ENCODE measurements at places on chromosomes 16 and 17.

GRCh38 chr17:64538508-64539130 lies 31.8 kb downstream of the CEP95 start:
- no peak for DNase-seq

GRCh38 chr16:78446486-78446885 lies 347.0 kb downstream of the WWOX start:
- no peak for DNase-seq

- DNase-seq: no peak
Measured at GRCh38 chr17:32519228-32520103, 32.7 kb downstream of the CDK5R1 start.

DNA sequence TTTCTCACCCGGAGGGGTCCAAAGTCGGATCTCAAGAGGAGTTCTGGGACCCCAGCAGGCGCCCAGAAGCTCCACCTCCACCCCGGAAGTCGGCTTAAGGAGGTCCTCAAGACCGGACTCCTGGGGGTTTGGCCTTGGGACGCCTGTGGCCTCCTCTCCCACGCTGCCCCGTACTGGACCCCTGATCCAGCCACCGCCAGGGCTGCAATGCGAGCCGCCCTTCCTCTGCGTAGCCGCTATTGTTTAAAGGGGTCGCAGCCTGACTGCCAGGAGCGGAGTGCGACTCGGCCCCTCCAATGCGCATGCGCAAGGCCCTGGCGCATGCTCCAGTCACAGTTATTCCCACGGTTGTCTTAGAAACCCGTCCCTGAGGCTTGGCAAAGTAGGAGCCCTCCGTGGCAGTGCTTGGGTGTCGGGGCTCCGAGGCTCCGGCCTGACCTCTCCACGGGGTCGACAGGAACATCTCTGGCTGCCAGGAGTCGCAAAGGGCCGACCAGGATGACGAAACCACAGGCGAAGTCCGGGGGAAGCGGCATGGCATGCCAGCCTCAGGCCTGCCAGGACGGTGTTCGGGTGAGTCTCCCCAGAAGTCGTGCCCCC lies 719.0 kb downstream of the KCNJ18 start:
- DNase-seq: no peak

DNA sequence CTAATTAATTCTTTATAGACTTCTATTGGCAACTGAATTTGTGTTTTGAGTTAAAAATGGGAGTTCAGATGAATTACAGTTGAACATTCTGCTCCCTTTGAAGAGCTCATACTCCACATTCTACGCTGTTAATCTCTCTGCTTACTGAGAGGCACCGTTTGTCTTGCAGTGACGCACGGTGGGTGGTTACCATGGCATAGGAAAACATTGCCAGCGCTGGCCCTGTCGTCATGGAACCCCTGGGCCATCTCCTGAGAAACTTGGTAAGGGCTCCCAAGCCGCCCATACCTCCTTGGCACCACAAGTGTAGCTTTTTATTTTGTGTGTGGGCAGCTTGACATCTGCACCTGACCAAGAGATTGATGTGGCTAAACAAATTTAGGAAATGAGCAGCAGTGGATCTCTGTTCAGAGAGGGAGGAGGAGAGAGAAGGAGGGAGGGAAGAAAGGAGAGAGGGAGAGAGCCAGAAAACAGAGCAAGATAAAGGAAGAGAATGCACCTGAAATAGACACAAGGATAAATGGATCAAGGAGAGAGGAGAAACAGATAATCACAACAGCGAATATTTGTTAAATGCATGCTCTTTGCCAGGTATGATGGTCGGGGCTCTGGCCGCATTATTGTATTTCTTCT lies 398.5 kb downstream of the HAPSTR1 start:
- DNase-seq: no peak

GRCh38 chr17:49730078-49730784 lies 22.5 kb upstream of the SLC35B1 start:
- no peak for DNase-seq

DNA sequence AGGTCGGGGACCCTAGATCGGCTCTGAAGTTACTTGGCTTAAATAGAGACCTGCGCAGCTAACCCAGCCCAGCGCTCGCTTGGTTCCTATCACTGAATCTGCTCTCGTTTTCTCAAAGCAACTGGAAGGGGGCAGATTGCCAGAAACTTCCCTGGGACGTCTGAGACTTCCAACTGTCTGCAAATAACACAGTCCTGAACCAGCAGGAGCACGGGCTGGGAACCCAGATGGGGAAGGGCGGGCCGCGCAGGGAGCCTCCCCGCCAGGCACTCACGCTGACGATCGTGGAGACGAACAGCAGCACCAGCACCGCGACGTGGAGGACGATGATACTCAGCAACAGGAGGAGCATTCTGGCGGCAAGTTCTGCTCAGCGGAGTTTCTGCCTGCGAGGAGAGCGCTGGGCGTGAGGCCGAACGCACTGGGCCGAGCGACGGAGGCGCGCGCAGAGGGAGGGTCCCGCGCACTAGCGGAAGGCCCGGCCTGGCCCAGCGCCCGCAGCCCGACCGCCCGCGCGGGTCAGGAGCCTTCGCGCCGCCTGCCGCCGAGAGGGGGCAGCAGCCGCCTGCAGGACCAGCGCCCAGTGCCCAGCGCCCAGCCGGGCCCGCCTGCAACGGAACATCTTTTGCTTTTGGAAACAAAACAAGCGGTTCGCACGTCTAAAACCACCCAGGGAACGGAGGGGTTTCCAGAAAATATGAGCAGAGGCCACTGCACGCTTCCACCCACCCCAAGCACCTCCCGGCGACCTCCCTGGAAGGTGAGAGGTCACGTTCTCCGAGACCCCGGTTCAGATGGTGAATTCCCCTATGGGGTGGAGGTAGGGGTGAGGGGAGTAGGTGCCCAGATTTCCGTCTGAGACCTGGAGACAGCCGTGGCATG lies 4.5 kb downstream of the PMP22 start:
- no peak for DNase-seq

GRCh38 chr17:57210224-57210553 lies 46.1 kb upstream of the MSI2 start:
- no peak for DNase-seq

GRCh38 chr16:4531811-4532210 lies 6.8 kb downstream of the CDIP1 start:
- DNase-seq: no peak

- no peak for DNase-seq
Measured at GRCh38 chr16:48067388-48067787, 88.4 kb downstream of the ABCC12 start.

DNA sequence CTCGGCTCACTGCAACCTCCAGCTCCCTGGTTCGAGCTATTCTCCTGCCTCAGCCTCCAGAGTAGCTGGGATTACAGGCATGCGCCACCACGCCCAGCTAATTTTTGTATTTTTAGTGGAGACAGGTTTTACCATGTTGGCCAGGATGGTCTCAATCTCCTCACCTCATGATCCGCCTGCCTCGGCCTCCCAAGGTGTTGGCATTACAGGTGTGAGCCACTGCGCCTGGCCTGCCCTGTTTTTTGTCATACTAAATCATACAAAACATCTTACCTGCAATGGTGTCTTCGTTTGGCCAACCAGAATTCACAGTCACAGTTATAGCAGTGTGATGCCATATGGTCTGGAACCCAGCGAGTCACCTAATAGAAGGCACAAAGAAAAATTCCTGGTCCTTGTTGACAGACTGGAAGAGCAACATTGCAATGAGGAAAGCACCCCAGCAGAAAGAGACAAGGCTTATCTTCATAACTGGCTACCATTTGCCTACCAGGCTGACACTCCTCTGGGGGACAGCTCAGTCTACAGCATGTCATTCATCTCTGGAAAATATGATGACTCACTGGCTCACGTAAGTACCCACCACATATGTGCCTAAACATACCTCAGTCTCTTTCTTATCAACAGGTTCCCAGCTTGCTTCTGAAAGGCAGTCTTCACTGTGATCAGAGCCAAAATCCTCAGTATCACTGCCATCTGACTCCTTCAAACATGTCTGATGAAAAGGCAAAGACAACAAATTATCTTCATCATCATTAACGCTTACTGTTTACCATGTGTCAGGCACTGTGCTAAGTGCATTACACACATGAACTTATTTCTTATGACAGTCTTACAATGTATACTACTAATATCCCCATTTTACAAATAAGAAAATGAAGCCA lies 4.3 kb upstream of the HSF5 start:
- DNase-seq: no peak

DNA sequence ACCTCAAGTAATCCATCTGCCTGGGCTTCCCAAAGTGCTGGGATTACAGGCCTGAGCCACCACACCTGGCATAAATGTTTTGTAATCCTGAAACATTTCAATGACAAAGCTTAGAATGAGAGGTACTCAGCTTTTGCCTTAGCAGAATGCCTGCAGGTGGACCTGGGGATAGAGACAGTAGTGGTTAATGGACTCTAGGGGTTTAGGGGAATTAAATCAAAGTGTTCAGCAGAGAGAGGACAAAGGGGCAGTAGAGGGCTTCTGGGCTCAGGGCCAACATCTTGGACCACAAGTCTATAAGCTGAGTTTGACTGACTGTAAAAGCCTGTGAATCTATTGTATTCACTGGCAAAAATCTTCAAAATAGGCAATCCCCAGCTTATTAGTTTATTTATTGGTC lies 36.0 kb upstream of the MED13 start:
- no peak for DNase-seq

GRCh38 chr17:16935241-16935663 lies 36.7 kb downstream of the TNFRSF13B start:
- DNase-seq: no peak

GRCh38 chr17:45001310-45001709 lies 33.2 kb upstream of the C1QL1 start:
- DNase-seq: no peak

DNA sequence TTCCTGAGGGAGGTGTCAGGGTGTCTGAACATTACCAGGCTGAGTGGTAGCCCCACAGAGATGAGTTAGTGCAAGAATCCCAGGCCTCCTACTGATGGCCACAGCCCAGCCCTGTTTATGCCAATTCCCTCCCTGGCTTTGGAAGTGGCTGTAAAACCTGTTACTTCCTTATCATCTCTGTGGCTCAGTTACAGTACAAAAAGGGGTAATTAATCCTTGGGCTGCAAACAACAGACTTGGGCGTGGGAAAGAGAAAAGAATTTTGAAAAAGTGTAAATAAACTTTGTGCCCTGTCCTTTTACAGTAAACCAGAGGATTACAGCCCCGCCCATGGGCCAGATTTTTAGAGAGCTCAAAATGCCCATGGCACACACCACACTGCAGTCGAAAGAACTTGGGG lies 73.1 kb upstream of the AXIN2 start:
- no peak for DNase-seq

- DNase-seq: no peak
Measured at GRCh38 chr17:28370035-28370743, at the start of gene VTN. Gene VTN (minus strand): TSS chr17:28370307. CDS start chr17:28370203, 104 bp downstream.

GRCh38 chr17:45306623-45307022 lies 10.2 kb downstream of the MAP3K14 start:
- DNase-seq: no peak

GRCh38 chr17:42852351-42852750 lies 1.4 kb downstream of the AOC3 start:
- no peak for DNase-seq

- DNase-seq: no peak
Measured at GRCh38 chr17:61846761-61847375, 16.5 kb downstream of the BRIP1 start.

GRCh38 chr17:78134899-78135385 lies 4.4 kb downstream of the TMC8 start:
- DNase-seq: no peak

DNA sequence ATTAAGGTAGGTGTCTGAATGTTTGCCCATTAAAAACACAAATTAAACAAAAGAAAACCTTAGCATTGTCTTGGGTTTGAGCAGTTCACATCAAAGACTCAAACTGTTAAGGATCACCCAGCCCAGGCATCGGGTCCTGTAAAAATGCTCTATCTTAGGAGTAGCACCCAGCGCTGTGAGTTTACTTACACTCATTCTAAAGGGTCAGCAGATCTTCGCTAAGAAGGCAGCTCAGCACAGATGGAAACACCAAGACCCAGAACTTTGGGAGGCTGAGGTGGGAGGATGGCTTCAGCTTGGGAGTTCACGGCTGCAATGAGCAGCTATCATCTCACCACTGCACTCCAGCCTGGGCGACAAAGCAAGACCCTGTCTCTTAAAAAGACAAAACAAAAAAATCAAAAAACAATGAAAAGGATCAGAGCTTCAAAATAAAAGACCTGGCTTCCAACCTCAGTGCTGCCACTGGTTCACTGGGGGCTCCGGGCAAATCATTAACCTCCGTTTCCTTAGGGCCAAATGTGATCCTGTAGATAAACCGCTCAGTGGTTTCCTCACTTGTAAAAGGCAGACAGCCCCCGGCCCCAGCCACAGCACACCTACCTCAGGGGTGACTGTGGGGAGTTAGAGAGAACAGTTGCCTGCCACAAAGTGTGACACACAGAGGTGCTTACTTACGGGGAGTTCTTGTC lies 11.1 kb downstream of the COG1 start:
- DNase-seq: no peak

GRCh38 chr16:80883816-80884215 lies 79.4 kb upstream of the CDYL2 start:
- DNase-seq: no peak

GRCh38 chr16:85127379-85127723 lies 15.1 kb upstream of the CIBAR2 start:
- DNase-seq: no peak

DNA sequence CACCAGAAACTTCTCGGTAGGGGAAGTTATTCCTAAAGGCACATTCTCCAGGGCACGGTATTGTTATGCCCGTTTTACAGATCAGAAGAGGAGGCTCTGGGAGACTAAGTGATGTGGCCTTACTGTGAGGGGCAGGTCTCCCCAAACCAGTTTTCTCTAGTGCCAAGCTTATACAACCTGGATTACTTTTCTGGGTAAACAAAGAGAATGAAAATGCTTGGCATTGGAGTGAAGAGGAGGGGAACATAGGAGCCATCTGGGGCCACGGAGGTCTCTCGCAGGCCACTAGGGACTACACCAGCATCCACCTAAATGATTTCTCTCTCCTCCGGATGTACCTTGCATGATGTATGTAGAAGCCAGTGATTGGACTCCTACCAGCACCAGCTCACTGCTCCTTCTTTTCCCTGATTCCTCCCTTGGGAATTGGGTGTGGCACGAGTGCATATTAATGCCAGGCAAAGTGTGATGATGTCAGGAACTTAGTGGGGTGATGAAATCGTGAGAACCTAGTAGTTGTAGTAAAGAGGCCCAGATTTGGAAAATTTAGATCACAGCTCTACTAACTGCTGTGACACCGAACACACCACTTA lies 674 bp downstream of the TOM1L1 start:
- DNase-seq: no peak
